ENCODE measurements at places on chromosomes 1 and 21. TPM values are rescaled to one million over a fixed set of nuclear protein-coding genes. Genes with fewer than 3 reads are reported as not detected.

DNA sequence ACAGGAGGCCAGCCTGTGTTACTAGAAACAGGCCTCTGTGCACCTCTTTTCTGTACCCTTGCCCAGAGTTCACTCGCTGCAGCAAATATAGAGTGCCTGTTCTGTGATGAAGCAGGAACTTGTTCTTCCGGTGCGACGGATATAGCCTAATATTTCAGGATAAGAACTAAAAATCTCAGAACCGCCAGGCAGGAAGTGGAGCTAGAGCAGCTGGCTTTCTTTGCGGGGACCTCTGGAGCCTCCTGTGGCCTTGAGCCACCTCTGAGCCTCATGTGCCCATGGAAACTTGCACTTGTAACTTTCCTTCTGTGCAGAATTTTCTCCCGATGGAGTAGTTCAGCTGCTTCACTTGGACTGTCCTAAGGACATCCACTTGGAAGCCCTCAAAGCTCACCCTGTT, 44.5 kb upstream of the VAMP3 start:
- DNase-seq: no peak

GRCh38 chr1:98692482-98692881, 31.0 kb downstream of the SNX7 start:
- no peak for DNase-seq

GRCh38 chr1:156801409-156802121, 15.1 kb downstream of the SH2D2A start:
- DNase-seq: no peak

DNA sequence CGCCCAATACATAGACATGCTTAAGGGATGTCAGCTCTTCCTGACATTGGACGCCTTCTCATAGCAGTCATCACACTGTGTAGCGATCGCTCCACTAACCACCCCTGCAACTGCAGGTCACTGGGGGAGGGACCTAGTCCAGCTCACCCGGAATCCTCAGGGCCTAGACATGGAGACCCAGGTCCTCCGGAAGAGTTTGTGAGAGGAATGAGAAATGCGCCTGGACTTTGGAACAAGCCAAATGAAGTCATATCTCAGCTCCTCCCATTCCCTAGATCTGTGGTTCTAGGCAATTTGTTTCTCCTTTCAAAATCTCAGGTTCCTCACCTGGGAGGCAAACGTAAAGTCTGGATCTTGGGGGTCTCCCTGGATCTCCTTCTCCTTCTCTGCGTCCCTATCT, 253.3 kb downstream of the KAZN start:
- DNase-seq: no peak

- DNase-seq: no peak
Observed at GRCh38 chr1:64080941-64081562, 122.4 kb upstream of the UBE2U start.

DNA sequence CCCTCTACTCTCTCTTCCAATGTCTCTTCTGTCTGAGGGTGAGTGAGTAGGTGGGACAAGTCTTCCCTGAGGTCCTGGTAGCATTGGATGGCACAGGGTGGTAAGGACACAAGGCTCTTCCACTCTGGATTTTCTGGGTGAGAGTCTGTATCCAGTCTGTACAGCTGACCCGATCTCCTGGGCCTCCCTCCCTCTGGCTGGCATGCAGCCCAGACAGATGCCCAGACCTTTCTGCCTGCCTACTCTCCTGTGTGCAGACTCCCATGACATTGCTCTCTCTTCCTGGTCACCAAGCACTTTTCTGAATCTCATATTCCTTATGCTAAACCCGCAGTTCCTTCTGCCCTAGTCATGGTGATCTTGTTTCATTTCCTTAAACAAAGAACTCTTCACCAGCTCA, 100.3 kb downstream of the GRIK3 start:
- no peak for DNase-seq

- DNase-seq: no peak
Observed at GRCh38 chr1:3539707-3540425, 71.4 kb downstream of the MEGF6 start.

DNA sequence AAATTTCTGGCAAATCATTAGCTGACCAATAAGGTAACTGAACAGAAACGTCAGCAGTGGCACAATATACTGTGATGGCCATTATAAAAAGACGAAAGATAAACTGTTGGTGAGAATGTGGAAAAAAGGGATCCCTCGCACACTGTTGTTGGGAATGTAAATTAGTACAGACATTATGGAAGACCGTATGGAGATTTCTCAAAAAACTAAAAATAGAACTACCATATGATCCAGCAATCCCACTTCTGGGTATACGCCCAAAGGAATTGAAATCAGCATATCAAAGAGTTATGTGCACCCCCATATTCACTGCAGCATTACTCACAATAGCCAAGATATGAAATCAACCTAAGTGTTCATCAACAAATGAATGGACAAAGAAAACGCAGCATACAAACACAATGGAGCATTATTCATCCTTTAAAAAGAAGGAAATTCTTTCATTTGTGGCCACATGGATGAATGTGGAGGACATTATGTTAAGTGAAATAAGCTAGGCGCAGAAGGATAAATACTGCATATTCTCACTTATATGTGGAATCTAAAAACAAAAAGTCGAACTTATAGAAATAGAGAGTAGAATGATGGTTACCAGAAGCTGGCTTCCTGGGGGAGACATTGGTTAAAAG, 257.7 kb downstream of the RHOU start:
- DNase-seq: no peak

DNA sequence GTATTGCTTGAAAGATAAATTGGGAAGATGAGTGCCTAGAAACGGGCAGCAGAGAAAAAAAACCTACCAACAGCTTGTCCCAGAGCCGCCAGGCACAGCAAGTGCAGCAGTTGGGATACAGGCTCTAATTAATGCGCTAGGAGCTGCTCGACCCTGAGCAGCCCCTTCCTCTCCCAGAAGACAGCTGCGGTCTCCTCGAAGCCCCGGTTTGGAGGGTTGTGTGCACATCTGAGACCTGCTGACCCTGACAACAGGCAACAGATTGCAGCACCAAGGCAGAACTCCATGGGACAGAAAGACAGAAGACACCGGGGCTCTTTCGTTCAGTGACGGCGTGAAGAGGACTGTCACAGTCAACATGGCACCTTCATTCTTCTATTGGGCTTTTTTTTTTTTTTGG, 101.4 kb downstream of the TSEN15 start:
- no peak for DNase-seq

DNA sequence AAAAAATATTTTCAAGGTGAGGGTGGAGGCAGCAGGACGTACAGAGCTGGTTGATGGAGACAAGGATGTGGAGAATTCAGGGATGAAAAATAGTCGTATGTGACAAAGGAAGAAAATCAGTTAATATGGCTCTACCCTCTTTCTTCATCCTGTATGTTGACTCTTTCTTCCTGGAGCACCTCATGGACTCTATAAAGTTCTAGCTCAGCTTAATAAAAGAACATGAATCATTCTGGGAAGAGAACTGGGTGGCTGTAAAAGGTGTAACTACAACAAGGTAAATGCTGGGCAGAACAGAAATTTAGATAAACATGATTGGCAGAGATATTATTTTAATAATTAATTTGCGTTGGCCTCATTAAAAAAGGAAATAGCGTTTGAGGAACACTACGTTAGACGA, 241.8 kb upstream of the MAP1LC3C start:
- no peak for DNase-seq

DNA sequence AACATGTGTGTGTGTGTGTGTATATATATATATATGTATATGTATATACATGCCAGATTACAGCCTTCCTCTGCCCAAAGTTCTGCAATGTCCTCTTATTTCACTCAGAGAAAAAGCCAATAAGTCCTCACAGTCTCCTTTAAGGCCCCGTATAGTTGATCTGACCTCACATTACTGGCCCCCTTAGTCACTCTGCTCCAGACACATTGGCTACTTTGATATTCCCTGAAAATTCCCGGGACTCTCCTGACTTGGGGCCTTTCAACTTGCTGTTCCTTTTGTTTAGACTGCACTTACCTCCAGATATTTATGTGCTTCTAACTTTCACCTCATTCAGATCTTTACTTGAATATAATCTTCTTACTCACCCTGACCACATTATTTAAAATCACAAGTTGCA, 4.2 kb upstream of the BSDC1 start:
- DNase-seq: no peak

DNA sequence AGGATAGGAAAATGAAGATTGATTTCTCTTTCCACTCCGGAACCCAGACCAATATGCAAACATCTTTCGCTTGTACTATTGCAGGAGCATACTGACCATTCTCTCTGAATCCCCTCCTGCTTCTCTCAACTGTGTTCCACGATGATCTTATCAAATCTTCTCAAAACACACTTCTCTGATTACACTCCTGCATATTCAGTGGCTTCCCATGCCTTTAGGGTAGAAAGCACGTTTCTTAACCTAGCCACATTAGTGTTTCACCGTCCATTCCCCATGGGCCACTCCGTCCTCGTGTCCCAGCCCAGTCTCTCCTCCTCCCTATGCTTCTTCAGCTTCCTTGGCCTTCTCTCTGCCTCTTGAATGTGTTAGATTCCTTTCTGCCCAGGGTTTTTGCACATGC, 198.5 kb downstream of the ZP4 start:
- no peak for DNase-seq

DNA sequence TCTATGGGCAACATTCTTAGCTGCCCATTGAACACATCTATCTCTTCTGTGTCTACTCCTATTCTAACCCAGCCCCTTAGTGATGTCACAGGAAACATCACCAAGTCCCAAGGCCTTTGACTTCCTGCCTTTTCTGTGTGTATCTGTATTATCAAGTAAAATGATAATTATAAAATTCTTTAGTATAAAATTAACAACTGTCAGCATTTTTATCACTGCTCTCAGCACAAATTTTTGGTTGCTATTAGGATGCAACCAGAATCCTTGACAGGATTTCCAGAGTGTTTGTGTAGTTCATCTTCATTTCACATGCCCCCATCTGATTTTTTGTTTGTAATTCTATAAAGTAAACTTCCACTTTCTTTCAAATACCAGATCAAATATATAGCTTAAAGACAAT, 33.8 kb downstream of the OR10Z1 start:
- no peak for DNase-seq

DNA sequence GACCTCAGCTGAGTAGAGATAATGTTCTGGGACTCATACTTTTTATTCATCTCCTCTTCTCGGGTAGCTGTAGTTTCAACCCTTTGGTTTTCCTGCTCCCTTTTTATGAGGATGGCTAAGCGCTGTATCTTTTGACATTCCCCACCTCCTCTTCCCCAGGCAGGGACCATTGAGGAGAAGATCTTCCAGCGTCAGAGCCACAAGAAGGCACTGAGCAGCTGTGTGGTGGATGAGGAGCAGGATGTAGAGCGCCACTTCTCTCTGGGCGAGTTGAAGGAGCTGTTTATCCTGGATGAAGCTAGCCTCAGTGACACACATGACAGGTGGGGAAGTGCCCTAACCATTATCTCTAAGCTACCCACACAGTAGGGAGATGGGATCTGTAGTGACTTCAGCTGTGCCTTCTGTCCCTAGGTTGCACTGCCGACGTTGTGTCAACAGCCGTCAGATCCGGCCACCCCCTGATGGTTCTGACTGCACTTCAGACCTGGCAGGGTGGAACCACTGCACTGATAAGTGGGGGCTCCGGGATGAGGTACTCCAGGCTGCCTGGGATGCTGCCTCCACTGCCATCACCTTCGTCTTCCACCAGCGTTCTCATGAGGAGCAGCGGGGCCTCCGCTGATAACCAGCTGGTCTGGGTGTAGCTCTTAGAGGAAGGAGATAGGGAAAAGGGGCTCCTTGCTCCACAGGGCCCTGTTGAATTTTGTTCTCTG, 25.6 kb downstream of the LRRC41 start:
- DNase-seq: no peak

DNA sequence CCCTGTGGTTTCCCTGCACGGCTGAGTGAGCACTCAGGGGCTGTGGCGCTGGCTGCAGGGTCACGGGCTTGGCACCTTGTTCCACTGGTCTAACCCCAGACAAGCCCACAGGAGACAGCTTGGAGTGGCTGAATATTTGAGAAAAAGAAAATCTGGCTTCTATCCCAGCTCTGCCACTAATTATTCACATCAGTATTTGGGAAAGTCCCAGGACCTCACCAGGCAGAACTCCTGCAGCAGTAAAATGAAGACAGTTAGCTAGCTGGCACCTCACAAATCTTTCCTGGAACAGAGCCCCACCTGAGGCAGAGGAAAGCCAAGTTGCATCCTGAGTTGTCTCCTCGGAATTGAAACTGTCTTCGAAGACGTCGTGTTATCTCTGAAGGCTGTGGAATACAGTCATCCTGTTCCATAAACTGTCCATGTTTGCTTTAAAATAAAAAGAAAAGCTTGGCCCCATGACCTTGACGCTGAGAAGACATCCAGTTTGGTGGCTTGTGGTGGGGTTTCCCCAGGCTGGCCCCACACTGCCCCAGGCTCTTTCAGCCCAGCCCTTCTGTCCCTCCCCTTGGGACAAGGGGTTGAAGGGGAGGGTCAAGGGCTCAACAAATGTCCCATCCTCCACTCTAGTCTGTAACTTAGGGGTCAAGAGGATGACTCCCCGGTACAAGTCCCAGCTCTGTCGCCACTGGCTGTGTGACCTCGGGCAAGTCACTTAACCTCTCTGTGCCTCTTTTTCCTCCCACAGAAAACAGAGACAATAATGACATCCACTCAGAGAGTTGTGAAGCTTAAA, 93.8 kb upstream of the TMPRSS2 start:
- DNase-seq: no peak

- DNase-seq: no peak
Observed at GRCh38 chr1:109191891-109192290, 21.8 kb upstream of the SARS1 start.

GRCh38 chr21:45326169-45326851, 38.6 kb upstream of the POFUT2 start:
- no peak for DNase-seq

DNA sequence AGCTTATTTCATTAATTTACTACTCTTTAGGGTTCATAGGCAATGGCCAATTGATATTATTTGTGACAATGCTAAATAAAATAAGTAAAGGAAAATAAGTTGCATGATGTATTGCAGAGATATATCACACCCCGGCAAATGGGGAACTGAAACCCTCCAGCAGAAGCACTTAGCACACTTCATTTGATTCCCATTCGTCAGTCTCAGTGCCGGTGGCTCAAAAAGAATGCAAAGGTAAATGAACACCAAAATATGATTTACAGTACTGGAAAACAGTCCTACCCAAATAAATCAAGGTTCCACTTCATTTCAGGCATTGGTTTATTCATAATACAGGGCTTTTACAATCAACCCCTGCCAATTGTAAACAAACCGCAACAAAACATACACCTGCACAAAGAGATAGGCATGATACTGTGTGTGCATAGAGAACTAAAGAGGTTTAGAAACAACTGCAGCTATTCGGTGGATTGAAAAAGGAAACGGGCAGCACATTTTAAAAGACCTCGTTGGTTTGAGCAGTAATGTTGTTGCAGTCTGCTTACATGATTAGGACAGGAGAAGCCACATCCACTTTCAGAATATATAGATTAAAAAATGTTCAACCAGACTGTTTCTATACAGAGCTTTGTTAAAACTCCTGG, 1019.2 kb downstream of the TTLL7 start:
- DNase-seq: no peak

GRCh38 chr1:9916452-9916851, 6.4 kb upstream of the CTNNBIP1 start:
- no peak for DNase-seq

Gene OR10R2
- total RNA-seq: not detected

Gene TMPRSS3
- 4.1 TPM for total RNA-seq

Gene CADM3
- 0.04 TPM for total RNA-seq

Gene CD2
- not detected for total RNA-seq

Gene RNU1-2
- under 0.01 TPM for total RNA-seq

Gene KCNA2
- total RNA-seq: not detected

Gene PLD5
- 0.89 TPM for total RNA-seq

Gene NTMT2
- not detected for total RNA-seq

Data from kidney epithelial cell (primary cell).